ENCODE measurements at places on chromosomes 5 and 9.

DNA sequence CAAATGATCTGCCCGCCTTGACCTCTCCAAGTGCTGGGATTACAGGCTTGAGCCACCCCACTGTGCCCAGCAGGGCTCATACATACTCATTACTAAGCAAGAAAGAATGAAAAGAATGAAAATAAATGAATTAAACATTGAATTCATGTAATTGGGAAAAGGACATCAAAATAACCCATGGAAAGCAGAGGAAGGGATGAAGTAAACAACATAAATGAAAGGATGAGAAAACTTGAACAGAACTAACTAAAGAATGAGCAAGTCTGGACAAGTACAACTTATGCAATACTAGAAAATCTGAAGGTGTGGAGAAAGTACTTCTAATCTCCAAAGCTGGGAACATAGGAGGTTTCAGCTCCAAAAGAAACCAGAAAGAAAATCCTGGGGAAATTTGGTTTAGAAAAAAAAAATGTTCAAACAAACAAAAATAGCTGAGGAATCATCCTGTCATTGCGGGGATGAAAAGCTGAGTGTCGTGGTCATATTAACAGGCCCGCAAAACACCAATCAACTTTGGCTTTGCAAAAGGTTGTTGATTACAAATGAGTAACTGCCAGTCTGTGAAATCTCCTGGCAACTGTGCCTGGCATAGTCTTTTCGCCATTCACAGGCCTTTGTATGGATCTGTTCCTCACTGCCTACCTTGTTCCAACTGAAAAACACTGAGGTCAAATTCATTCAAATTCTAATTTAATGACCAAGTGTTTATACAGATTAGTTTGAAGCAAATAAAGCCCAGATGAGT is 2.3 kb upstream of the AK3 start:
- no peak for DNase-seq

DNA sequence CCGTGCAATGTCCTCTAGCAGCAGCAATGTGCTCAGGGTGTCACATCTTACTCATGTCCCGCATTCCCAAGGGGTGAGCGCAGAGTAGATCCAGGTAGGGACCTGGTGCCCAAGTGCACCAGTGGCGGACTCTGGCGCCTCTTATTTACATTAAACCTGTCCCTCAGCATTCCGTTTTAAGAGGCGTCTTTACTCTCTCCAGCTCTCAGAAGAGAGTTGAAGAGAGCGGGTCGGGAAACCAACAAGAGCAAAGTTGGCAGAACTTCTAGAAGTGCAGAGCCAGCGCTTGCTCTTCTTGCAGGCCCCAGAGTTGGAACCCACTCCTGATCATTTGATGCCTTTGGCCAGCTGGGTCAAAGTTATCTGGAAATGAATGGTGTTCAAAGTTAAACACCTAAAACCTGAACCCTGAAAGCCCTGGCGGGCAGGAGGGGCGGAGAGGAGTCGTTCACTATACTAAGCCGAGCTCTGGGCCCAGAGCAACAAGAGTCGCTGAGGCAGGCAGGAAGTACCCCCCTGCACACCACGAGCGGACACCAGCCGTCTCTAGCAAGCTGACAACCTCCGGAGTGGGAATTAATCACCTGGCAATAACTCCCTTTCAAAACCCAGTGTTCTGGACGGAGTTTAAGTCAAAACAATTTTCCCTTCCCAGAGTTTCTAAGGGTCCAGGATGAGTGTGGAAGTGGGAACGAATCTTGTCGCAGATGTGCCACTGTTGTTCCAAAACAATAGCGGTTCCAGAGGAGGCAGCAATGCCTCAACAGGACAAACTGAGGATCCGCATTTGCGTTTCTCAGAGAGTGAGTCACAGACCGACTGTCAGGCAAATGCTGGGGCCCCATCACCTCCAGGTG is 122.8 kb downstream of the TMEM161B start:
- DNase-seq: no peak

DNA sequence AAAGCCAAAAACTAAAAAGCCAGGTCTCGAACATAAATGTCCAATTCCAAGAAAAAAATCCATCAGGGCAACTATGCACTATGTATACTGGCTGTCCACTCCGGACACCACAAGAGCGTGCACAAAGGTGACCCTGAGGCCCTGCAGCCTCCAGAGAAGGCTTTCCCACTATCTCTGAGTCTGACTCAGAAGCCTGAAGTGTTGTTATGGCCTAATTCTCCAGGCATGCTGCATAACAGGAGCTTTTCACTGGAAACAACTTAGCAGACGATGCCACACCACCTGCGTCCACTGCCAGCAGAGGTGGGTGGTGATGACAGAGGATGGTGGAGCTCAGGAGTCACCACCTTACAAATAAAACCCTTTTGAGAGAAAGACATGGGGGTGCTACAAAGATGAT is 63.7 kb downstream of the HABP4 start:
- DNase-seq: no peak

DNA sequence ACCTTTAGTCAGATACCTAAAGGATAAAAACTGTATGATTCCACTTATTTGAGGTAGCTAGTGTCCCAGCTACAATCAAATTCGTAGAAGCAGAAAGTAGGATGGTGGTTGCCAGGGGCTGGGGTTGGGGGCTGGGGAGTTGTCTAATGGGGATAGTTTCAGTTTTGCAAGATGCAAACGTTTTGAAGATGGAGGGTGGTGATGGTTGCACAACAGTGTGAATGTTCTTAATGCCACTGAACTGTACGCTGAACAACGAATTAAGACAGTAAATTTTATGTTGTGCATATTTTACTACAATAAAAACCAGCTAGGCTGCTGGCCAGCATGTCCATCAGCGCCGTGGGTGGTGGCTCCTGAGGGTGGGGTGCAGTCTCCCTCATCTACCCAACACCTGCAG is 137.8 kb downstream of the GADD45G start:
- DNase-seq: no peak

Data from COR-L47 (cell line).